ENCODE measurements at places on chromosomes 11 and 22.

DNA sequence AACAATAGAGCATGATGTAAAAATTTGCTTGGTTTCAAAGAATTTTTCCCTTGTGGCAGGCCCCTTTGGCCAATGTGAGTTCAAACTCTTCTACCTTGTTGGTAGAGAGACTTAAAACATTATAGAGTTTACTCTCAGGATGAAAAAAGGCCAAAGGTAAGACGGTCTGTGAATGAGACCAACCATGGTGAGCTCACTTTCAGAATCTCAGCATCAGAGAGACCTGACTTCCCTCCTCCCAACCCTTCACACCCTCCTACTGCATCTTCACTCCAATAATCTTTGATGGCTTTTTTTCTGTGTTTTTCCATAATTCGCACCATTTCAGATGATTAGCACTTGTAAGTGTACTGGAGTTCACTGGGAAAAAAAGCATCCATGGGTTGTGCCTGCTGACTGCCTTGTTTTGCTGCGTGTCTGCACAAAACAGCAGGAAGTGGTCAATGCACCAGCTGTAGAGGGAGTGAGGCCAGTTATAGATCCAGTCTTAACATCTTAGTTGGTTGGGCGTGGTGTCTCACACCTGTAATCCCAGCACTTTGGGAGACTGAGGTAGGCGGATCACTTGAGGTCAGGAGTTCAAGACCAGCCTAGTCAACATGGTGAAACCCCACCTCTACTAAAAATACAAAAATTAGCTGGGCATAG is 64.1 kb downstream of the SLC1A2 start:
- DNase-seq = no peak

DNA sequence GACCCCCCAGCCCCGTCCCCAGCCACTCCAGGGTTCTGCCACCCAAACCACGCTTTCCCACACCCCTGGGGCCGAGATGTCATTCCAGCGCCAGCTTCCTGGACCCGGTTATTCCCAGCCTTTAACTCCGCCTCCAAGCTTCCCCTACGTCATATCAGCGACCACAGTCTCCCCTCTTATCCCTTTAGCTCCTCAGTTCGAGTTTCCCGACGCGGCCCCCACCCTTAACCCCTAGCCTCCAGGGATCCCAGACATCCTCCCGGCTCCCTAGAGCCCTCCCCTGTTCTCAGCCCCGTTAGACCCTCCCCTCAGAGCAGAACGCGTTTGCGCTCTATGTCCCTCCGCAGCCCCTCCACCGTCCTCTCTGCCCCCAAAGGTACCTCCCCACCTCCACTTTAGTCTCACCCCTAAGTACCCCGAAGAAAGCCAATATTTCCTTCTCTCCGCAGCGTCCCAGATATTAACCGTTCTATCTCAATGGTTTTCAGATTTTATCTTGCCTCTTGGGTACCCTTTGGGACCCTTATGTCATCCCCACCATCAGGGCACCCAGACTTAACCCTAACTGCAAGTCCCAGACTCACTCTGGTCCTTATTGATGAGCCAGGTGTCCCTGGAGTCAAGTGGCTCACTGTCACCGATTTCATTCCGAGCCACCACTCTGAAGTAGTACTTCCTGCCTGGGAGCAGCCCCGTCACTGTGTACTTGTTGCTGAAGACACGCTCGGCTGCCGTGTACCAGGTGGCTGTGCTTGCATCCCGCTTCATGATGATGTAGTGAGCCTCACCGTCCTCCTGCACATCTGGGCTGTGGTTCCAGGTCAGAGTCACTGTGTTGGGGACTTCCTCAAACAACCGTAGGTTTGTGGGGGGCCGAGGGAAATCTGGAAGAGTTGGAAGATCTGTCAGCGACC is 8.0 kb downstream of the TMEM86A start:
- DNase-seq = peak; percentile 88

DNA sequence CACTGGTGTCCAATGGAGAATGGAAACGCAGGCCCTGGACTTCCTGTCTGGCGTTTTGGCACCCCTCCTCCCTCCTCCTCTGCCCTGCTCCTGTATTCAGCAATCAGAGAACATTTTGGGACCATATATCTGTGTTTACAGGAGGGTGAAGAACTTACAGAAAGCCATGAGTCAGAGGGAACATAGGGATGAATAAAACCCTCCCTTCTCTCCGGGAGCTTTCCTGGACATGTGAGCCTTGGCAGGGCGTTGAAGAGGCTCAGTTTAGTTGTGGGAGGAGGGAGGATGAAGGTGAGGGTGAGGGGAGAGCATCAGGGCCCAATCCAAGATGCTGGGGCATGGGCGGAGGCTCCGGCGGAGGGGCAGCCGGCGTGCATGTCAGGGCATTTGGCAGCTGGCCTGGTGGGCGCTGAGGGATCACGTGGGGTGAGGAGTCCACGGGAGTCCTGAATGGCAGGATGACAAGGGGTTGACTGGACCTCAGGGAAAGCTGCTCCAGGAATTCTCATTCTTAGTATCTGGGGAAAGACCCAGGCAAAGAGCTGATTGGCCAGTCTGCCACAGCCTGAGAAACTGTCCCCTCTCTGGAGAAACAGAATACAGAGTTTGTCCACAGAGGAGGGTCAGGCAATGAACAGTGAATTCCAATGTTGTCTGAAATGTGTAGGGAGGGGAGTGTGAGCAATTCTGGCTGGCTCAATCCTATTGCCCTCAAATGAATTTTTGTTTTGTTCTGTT is 28.9 kb downstream of the MICAL2 start:
- no peak for DNase-seq

DNA sequence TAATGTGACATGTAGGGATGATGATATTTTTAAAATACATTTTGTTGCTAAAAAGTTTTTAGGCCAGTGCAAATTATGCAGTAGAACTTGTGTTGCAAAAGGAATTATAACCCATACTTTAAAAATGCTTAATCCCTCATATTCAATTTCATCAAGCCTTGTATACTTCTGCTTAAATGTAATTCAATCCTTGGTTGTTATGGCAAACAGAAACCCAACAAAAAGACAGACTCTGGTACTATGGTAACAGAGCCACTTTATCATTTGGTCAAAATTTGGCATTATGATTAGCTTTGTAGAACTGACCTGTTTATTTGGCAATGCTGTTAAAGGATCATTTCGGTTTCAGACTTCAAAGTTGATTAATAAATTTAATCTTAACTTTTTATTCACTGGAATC is 284.8 kb downstream of the TMEM135 start:
- DNase-seq = no peak

DNA sequence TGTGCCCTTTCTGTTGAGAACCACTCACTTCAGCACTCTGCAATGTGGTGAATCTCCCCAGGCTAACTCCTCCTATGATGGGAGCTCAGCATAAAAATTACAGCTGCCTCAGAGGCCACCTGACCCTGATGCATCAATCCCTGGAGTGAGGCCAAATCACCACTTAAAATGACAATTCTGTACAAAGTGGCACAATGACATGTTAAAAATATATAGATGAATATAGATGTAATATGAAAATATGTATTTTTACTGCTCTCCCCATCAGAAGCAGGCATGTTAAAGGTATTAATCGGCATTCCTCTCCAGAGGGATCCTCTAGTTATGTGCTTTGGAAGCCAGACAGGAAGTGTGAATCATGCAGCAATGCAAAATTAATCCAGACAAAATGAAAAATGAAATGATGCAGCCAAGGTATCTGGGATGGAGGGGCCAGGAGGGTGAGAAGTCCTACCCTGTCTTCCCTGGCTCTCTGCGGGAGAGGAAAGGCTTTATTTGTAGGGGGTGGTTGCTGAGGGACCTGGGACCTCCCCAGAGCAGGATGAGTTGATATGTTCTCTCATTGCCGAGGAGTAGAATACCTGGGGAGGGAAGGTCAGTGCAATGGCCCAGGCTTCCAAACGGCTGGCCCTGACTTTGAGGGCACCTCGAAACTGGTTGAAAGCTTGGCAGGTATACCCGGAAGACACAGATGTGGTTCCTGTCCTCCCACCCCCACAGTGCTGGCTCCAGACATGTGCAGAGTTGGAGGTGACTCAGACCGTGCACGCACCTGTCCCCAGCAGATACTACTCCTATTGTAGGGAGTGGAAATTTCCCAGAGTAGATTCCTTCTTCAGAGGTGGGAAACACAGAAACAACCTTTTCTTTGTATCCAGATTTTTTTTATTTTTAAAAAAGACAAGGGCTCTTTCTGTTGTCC is 347.9 kb upstream of the NCAM1 start:
- no peak for DNase-seq

- DNase-seq = no peak
Measured at GRCh38 chr11:127679816-127680545, 679.4 kb upstream of the KIRREL3 start.

GRCh38 chr11:115778928-115779650 is 274.9 kb upstream of the CADM1 start:
- DNase-seq = no peak

GRCh38 chr22:37068859-37069258 is 17.3 kb downstream of the KCTD17 start:
- DNase-seq = no peak

DNA sequence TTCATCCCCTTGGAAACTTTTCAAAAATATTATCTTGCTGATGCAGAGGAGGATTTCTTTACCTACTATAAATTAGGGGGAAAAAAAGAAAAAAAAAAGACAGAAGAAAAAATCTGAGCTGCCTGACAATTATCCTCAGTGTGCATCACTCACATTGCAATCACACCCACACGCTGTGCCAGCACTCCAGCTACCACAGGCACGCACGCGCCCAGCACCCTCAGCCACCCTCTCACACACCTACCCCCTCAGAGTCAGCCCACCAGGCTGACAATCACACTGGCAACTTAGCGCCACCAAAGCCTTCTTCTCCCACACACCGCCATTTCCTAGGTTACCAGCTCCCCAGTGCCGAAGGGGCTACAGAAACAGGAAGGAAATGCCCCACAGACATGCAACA is 236.1 kb downstream of the KCNA4 start:
- DNase-seq = no peak

DNA sequence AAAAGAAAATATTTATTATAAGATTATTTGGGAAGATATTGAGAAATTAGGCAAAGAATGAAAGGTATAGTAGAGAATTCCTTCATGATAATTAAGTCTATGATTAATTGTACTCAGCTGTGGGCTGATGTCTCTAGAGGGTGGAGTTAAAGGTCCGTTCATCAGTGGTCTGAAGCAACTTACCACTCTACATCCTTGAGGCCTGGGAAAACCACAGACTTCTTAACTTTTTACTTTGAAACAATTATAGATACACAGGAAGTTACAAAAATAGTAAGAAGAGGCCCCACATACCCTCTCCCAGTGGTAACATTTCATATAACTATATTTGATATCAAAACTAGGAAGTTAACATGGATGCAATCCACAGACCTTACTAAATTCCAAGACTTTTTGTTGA is 167.0 kb upstream of the NECTIN1 start:
- no peak for DNase-seq

GRCh38 chr11:128757886-128758612 is 64.2 kb downstream of the FLI1 start:
- DNase-seq = peak; percentile 54

GRCh38 chr11:116239247-116239646 is 533.5 kb downstream of the BUD13 start:
- no peak for DNase-seq

- no peak for DNase-seq
Measured at GRCh38 chr22:37520776-37521191, 1.6 kb upstream of the CARD10 start.

DNA sequence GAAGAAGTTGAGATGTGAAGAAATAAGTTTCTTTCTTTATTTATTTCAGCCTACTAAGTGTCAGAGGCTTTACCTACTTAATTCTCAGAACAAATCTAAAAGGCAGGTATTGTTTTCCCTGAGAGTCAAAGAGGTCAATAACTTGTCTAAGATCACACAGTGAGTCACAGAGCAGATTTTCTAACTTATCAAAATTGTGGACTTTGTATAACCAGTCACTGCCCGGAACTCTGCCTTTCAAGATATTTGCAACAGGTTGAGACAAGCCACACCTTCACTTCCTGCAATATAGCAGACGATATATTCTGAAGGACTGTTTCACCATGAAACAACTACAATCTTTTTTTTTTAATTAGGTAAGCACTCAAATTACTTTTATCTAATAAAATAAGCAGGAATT is 10.5 kb upstream of the MMP3 start:
- DNase-seq = no peak

GRCh38 chr11:120579611-120580031 is 68.1 kb downstream of the GRIK4 start:
- DNase-seq = no peak

DNA sequence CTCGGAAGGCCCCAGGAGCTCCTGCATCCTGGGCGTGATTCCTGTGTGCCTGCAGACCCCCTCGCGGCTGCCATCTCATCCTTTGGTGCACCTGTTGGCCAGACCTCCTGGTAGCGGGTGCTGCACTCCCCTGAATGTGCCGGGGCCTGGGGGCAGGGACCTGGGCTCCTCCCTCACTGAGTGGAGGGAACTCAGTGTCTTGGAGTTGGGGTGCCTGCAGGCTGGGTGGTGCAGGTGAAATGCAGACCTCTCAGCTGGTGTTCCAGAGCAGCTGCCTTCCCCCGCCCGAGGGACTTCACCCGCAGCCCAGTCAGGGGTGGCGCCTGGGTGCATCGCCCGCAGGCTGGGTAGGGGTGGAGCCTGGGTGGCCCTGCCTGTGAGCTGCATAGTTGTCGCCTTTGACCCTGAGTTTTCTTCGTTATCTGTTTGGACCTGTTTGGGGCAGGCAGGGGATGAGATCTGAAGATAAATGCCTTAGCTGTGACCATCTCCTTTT is 31.4 kb downstream of the LRP5 start:
- DNase-seq = peak; percentile 46

- no peak for DNase-seq
Measured at GRCh38 chr11:26070714-26071380, 261.1 kb upstream of the ANO3 start.

DNA sequence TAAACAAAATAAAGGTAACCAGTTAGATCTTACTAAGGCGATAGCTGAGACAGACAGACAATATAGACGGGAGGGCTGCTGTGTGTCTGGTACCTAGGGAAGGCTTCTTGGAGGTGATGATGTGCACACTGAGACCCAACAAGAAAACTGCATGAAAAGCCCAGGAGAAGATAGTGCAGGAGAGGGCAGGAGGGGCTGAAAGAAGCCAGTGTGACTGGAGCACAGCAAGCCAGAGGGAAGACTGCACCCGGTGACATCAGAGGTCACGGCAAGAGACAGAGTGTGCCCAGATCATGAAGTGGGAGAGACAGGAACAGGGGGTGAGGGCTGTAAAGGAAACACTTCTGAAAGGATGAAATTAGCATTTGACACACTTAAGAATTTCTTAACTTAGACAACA is 266.3 kb downstream of the BRD1 start:
- DNase-seq = no peak

DNA sequence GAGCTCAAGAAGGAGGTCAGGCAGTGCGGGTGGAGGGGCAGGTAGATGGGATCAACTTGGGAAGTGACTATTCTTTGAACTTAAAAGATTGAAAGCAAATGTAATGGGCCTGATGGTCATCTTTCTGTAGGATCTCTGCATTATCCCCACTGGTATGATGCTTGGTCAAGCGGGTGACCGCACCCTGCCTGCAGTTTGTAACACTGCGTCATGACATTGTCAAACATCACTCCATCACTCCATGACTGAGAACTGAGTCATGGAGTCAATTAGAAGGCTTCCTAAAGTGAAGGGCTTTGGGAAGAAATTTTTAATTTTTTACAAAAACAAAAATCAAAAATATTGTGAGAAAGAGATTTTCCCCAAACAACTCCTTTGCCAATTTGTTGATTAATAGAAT is 62.4 kb upstream of the BMAL1 start:
- no peak for DNase-seq
